GM23248 (cell line): ENCODE measurements at places on chromosomes 6 and 20. TPM values are rescaled to one million over a fixed set of nuclear protein-coding genes. Genes with fewer than 3 reads are reported as not detected.

Gene FAM209B
- total RNA-seq, result not detected in 2 replicates

Gene RAB32
- 103 and 165 TPM in 2 replicates for total RNA-seq

Gene OLIG3
- not detected in 2 replicates for total RNA-seq

Gene MTFR2
- total RNA-seq, result not detected in 2 replicates

Gene FAM184A
- total RNA-seq, result not detected in 2 replicates

Gene FKBP1C
- total RNA-seq, result 0.11 and 0.13 TPM in 2 replicates

- DNase-seq, result peak; percentile 54
These were observed 168.0 kb upstream of the ID4 start for GRCh38 chr6:19669206-19669605.

- peak; percentile 62 for DNase-seq
These were observed 26.8 kb upstream of the CLIC5 start for GRCh38 chr6:46042355-46042999.

- peak; percentile 44 for DNase-seq
These were observed 33.9 kb downstream of the ITPR3 start for GRCh38 chr6:33654831-33655554.

DNA sequence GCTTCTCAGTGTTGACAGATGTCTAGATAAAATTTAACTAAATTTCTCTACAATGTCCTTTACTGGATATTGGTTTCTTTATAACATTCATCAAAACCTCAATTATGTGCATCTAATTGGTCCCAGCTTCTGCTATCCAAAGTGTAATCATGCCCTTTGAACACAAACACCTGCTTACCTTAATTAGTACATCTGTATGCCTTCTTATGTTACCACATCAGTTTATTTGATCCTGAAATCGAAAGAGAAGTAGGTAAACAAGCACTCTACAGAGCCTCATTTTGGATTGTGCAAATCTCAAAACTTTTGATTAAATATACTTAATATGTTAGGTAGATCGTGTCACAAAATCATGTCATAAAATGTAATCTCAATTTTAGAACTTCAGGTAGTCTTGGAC lies 36.5 kb downstream of the TAB2 start:
- no peak for DNase-seq

DNA sequence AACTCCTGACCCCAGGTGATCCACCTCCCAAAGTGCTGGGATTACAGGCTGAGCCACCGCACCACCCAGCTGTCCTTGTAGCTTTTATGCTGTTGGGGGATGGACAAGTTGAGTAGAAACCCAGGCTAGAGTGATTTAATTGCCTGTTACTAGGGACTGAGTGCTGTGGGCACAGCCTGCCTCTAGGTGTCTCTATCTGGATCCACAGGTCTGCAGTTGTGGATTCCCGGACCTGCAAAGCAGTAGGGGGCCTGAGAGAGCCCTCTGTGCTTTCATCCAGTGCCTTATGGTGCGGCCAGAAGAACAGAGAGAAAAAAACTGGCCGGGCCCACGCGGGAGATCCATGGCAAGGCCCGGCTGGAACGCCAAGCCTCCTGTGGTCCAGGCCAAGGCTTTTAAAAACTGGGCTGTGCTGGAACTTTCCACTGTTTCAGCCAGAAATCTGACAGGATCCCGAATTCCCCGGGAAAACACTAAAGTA lies 5.2 kb downstream of the SIRPA start:
- peak; percentile 85 for DNase-seq

GRCh38 chr20:45344168-45344860 lies 3.9 kb downstream of the SDC4 start:
- DNase-seq, result peak; percentile 97

DNA sequence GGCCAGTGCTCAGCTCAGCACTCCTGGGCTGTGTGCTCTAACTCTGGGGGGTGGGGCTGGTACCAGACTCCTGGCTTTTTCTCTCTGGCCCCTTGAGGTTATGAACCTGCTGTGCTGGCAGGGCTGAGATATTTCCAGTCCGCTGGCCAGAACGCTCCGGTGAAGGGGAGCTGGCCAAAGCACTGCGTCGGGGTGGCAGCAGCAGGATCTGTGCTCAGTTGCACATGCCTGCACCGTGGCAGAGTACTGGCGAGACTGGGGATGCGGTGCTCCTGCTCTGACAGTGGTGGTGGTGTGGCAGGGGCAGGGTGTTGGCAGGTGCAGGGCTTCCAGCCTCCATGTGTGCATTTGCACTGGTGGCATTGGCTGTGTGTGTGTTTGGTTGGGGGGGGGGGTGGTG lies 374.4 kb downstream of the PHF3 start:
- no peak for DNase-seq

- DNase-seq, result no peak
These were observed 55.5 kb upstream of the CD93 start for GRCh38 chr20:23141450-23142161.

DNA sequence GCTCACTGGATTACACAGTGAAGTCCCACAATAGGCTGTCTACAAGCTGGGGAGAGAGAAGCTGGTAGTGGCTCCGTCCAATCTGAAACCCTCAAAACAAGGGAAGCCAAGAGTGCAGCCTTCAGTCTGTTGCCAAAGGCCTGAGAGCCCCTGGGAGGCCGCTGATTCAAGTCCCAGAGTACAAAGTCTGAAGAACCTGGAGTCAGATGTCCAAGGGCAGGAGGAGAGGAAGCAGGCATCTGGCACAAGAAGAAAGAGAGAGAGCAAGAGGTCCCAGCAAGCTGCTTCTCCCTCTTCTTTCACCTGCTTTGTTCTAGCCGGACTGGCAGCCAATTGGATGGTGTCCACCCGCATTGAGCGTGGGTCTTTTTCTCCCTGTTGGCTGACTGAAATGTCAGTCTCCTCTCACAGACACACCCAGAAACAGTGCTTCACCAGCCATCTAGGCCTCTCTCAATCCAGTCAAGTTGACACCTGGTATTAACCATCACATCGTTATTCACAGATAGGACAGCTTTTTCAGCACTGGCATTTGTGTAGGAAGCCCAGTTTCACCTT lies 51.2 kb downstream of the CRYBG1 start:
- DNase-seq, result no peak

- no peak for DNase-seq
These were observed 20.7 kb upstream of the HEY2 start for GRCh38 chr6:125728739-125729138.

GRCh38 chr20:14374196-14374595 lies 36.8 kb upstream of the FLRT3 start:
- DNase-seq, result no peak

DNA sequence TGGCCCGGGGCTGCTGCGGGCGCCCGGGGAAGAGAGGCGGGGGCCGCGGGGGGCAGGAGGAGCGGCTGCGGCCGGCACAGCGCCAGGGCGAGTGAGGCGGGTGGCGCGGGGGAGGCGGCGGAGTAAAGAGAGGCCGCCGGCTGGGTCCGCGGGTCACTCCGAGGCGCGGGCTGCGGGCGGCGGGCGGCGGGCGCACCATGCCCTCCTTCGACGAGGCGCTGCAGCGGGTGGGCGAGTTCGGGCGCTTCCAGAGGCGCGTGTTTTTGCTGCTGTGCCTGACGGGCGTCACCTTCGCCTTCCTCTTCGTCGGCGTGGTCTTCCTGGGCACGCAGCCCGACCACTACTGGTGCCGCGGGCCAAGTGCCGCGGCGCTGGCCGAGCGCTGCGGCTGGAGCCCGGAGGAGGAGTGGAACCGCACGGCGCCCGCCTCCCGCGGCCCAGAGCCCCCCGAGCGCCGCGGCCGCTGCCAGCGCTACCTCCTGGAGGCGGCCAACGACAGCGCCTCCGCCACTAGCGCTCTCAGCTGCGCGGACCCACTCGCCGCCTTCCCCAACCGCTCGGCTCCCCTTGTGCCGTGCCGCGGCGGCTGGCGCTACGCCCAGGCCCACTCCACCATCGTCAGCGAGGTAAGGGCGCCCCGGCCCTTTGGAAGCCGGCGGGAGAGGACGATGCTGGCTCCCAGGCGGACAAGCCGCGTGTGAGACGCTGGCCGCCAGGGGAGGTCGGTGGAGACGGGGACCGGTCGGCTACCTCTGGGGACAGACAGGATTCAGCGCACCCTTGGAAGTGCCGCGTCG lies at the start of gene SLC22A3:
Gene SLC22A3, plus strand, starts transcription at position 156 of the 797 bp plus-strand sequence. Its CDS starts 42 bp downstream, at position 198.
- DNase-seq, result peak; percentile 24

- peak; percentile 6 for DNase-seq
These were observed 20.5 kb upstream of the PI3 start for GRCh38 chr20:45154183-45154582.

GRCh38 chr20:15199698-15200097 lies 862.3 kb upstream of the FLRT3 start:
- no peak for DNase-seq

GRCh38 chr6:166972101-166972500 lies 15.8 kb upstream of the RNASET2 start:
- no peak for DNase-seq

GRCh38 chr6:21359926-21360325 lies 233.6 kb upstream of the SOX4 start:
- DNase-seq, result no peak

- DNase-seq, result no peak
These were observed 1.1 kb upstream of the APOBEC2 start for GRCh38 chr6:41051873-41052272.

- no peak for DNase-seq
These were observed 12.2 kb downstream of the TRAF3IP2 start for GRCh38 chr6:111593512-111593816.

DNA sequence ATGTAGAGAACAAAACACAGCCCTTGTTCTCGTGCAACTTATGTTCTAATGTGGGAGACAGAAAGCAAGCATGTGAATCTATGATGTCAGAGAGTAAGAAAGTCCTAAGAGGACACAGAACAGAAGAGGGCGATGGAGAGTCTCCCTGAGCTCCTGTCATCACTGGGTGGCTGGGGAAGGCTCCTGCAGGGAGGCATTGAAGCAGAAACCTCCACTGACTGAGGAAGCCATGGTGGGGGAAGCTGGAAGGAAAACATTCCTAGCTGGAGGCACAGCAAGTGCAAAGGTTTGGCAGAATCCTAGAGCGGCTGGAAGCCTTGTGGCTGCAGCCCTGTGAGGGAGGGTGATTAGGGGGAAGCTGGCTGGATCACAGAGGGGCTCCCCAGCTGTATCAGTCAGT lies 248.0 kb downstream of the CDH26 start:
- DNase-seq, result peak; percentile 66

DNA sequence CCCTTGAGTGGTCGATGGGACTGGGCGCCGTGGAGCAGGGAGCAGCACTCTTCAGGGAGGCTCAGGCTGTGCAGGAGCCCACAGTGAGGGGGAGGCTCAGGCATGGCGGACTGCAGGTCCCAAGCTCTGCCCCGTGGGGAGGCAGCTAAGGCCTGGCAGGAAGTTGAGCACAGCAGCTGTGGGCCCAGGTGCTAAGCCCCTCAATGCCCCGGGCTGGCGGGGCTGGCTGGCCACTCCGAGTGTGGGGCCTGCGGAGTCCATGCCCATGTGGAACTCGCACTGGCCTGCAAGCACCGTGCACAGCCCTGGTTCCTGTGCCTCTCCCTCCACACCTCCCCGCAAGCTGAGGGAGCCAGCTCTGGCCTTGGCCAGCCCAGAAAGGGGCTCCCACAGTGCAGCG lies 948.4 kb upstream of the EYS start:
- DNase-seq, result no peak

GRCh38 chr6:25928562-25929324 lies 1.7 kb downstream of the SLC17A2 start:
- DNase-seq, result no peak

DNA sequence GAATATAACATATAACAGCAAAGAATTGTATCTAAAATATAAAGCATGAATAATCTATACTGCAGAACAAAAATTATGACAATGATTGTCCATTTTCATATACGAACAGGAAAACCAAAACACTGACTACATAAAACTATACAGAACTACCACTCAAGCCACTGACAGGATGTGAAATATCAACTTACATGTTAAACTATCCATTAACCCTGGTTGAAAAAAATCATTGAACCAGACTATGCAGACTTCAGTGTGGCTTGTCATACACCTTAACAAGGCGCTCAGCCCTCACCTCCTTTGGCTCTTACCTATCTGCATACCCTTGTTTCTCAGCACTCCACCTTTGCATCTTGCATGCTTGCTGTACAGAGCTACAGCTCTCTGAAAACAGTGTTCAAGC lies 34.9 kb downstream of the ASCC3 start:
- no peak for DNase-seq

DNA sequence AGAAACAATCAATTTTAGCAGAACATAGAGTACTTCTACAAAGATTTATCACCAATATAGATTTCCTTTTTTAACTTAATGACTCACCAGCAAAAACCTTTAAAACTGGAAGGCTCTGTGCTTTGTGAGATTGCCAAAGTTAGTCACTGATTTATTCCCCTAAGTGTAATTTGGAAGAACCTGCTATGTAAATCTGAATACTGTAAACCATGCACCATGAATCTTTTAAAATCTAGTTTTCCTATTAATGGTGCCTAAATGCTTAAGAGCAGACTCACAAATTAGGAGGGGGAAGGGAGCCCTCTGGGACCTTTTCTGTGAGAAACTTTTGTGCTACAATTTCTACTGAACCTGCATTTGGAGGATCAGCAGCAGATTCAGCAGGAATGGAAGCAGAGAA lies 57.8 kb upstream of the PNRC1 start:
- DNase-seq, result peak; percentile 78

GRCh38 chr6:20319520-20320357 lies 81.9 kb upstream of the E2F3 start:
- DNase-seq, result no peak

GRCh38 chr6:136987526-136987925 lies 57.2 kb downstream of the IL20RA start:
- no peak for DNase-seq

- peak; percentile 76 for DNase-seq
These were observed 552.8 kb upstream of the CITED2 start for GRCh38 chr6:139927236-139927635.

GRCh38 chr20:9467995-9468394 lies 46.4 kb upstream of the LAMP5 start:
- DNase-seq, result no peak
